BJ (cell line): ENCODE measurements at places on chromosomes 13 and 19.

DNA sequence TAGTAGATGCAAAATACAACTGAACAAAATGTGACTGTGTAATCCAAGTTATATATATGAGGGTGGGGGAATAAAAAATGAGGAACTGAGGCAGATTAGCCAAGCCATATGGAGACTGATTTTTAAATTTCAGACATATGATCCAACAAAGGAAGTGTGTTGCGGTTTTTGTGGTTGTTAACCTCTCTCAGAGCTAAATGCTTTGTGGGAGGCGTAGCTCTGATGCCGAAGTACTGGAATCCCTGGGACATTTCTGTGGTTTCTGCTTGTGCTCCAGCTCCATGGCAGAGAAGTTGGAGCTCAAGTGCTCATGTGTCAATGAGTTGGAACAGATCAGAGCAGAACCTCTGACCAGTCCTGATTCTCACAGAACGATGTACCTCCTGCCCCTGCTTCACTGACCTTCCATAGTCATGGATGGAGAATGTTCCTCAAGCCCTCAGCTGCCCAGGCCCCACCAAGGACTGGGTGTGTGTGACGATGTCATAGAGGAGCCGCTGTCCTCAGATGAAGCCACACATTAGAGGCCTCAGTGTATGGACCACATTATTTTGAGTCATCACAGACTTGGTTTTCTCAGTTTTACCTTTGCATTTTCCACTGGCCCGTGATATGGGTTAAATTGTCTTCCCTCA lies 107.6 kb downstream of the SOX1 start:
- DNase-seq: no peak

DNA sequence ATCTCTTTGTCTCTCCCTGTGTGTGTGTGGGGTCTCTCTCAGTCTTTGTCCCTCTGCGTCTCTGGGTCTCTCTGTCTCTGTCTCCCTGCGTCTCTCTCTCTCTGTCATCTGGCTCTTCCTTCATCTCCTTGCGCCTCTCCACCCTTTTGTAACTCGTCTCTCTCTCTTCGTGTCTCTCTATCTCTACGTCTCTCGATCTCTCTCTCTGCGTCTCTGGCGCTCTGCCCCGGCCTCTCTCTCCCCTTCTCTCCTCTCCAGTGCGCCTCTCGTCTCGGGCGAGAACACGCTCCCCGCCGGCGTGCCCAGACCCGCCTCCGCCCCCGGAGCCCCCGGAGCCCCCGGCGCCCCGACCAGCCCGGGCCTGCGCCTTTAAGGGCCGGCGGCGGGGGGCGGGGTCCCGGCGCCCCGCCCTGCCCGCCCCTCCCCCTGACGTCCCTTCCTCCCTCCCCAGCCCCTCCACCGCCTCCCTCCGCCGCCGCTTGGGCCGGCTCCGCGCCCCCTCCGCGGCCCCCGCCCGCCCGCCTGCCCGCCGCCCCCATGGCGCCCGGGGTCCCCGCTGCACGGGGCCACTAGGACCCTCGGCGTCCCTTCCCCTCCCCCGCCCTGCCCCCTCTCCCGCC lies at the start of gene MARK4:
TSS of gene MARK4 (plus strand) at position 440 of the 620 bp plus-strand sequence. CDS start 318 bp downstream, outside the sequence.
- no peak for DNase-seq

- DNase-seq: no peak
Measured at GRCh38 chr19:6126335-6126974, 9.0 kb upstream of the ACSBG2 start.

DNA sequence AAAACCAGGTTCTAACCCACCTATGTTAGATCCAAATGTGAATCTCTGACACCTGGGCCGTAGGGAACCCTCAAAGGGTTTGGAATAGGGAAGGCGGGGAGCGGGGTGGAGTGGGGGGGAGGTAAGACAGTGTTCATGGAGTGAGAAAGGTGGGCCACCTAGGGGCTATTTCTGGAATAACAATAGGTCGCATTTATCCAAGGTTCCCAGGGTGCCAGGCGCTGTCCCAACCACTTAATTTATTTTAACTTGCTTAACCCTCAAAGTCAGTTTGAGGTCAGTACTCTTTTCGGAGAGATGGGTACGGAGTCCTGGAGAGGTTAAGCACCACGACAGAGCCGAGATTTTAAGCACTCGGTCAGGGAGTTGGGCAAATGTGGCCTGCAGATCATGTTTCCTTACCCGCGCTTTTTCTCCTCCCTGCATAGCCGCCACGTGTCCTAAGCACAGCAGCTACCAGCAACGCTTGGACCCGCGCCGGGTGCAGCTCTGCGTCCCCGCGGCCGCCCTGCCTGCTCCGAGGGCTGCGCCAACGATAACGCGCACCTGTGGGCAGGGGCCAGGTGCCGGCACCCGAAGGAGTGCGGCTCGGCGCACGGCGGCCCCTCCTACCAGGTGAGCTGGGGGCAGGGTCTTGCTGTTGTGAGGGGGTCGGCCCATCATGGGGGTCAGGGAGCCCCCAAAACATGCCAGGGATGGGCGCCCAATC lies 25.0 kb upstream of the FXYD3 start:
- DNase-seq: no peak

- no peak for DNase-seq
Measured at GRCh38 chr19:51148580-51148979, 6.5 kb downstream of the SIGLEC7 start.

GRCh38 chr13:99484473-99484872 lies 16.8 kb upstream of the TM9SF2 start:
- DNase-seq: no peak

DNA sequence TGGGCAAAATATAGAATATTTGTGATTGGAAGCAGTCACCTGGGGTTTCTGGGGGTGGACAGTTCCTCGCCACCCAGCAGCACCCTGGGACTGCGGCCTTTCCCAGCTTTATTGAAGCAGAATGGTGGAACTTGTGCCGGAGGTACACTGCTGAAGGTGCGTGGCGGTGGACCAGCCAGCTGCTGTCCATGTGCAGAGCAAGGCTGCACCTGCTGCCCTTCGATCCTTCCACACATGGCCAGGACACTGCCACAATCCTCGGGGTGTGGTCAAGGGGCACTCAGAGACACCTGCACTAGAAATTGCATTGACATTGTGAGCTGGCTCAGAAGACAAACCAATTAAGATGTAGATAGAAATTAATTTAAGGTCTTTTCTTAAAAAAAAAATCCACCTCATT lies 11.4 kb upstream of the GPI start:
- DNase-seq: no peak

DNA sequence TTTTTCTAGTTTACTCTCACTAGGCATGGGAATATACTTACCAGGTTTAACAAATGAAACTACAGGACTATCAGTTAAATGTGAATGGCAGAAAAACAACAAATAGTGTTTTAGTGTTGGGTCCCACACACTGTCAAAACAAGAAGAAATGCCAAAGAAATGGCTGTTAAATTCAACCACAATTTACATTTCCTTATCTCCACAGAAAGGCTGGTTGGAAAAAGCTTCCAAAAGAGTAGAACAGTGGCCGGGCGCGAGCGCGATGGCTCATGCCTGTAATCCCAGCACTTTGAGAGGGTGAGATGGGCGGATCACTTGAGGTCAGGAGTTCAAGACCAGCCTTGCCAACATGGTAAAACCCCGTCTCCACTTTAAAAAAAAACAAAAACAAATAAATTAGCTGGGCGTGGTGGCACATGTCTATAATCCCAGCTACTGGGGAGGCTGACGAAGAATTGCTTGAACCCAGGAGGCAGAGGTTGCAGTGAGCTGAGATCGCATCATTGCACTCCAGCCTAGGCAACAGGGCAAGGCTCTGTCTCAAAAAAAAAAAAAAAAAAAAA lies 66.5 kb downstream of the SERP2 start:
- DNase-seq: no peak

GRCh38 chr19:3851254-3852176 lies 17.3 kb downstream of the ZFR2 start:
- DNase-seq: no peak
